Stimulated activated CD8-positive, alpha-beta memory T cell treated with anti-CD3 and anti-CD28 coated beads, Interleukin-12 subunit alpha, Interleukin-12 subunit beta, amount 100 ng/mL, for 4 hours (primary cell): ENCODE measurements at places on chromosomes 4 and X.

GRCh38 chrX:50779694-50780093 lies 34.3 kb downstream of the SHROOM4 start:
- DNase-seq = no peak

GRCh38 chr4:7159923-7160322 lies 32.4 kb upstream of the SORCS2 start:
- no peak for DNase-seq

- DNase-seq = peak; percentile 29
These were observed 552 bp downstream of the NKRF start for GRCh38 chrX:119605464-119606279.

DNA sequence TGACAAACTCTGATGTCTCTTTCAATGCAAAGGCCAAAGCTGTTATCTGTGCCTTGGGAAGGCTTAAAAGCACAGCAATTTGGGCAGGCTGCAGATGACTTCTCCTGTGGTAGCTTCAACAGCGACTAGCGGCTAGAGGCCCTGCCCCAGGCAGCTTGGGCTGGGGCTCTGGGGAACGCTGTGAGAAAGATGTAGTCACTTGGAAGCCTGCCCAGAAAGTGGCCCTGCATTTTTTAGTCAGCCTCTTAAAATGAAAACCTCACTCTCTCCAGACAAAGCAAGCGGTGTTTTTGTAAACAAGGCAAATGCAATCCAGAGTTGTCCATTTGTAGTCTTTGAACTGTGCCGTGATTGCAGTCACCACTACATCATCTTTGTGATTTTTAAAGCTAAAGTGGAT lies 27.5 kb downstream of the PCYT1B start:
- DNase-seq = no peak

GRCh38 chr4:147696866-147697265 lies 12.9 kb upstream of the PRMT9 start:
- DNase-seq = no peak

DNA sequence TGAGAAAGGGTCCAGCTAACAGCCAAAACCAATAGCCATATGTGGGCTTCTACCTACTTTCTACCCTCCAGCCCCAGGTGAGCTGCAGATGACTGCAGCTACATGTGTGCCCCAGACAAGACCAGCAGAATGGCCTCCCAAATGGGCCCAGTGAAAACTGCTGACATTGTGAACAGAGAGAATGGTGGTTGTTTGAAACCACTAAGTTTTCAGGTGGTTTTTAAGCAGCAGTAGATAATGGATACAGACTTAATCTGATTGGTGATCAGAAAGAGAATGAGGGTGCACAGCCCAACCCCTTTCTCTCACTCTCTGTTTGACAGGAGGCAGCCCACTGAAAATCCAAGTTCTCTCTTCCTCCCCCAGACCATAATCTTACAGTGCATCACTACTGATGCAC lies 42.5 kb upstream of the BBS12 start:
- no peak for DNase-seq
